AG08396 (cell line): ENCODE measurements at places on chromosomes 7 and 10.

- no peak for DNase-seq
Measured at GRCh38 chr10:121089434-121089833, 238.3 kb downstream of the WDR11 start.

GRCh38 chr7:133770863-133771492, 356.2 kb upstream of the LRGUK start:
- DNase-seq, result peak; percentile 14

- peak; percentile 62 for DNase-seq
Measured at GRCh38 chr10:122499491-122499941, 38.2 kb downstream of the HTRA1 start.

GRCh38 chr7:151117565-151117964, 31.3 kb downstream of the AGAP3 start:
- DNase-seq, result no peak

- DNase-seq, result no peak
Measured at GRCh38 chr10:14162061-14162460, 168.7 kb downstream of the FRMD4A start.

GRCh38 chr7:85014936-85015660, 171.8 kb downstream of the SEMA3D start:
- no peak for DNase-seq

DNA sequence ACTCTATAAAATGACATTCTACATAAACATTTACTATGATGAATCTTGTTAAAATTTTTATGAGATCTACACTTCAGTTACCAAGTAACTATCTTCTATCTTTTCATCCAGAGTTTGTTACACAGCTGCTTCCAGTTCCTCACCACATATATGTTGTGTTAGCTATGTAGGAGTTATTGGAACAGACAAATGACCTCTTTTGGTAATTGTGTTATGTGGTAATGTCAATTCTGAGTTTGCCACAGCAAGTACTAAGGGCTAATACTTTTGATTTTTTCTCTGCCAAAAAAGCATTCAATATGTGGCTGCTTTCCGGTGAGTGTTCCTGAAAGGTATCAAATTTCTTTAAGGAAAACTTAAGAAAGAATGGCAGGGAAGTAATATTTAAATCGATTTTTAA, 573.9 kb upstream of the PCDH15 start:
- DNase-seq, result no peak

DNA sequence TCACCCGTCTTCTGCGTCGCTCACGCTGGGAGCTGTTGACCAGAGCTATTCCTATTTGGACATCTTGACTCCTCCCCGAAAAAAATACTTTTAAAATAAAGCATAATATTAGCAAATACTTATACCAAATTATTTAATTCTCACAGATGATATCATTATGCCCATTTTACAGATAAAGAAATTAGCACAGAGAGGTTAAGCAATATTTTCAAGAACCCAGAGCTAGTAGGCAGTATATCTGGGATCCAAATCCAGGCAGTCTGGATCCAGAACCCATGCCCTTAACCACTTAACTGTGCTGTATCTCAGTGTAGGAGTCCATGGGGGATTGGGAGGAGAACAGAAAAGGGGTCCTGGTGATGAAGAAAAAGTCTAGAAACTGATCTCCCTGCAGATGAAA, 6.1 kb downstream of the IQUB start:
- no peak for DNase-seq

DNA sequence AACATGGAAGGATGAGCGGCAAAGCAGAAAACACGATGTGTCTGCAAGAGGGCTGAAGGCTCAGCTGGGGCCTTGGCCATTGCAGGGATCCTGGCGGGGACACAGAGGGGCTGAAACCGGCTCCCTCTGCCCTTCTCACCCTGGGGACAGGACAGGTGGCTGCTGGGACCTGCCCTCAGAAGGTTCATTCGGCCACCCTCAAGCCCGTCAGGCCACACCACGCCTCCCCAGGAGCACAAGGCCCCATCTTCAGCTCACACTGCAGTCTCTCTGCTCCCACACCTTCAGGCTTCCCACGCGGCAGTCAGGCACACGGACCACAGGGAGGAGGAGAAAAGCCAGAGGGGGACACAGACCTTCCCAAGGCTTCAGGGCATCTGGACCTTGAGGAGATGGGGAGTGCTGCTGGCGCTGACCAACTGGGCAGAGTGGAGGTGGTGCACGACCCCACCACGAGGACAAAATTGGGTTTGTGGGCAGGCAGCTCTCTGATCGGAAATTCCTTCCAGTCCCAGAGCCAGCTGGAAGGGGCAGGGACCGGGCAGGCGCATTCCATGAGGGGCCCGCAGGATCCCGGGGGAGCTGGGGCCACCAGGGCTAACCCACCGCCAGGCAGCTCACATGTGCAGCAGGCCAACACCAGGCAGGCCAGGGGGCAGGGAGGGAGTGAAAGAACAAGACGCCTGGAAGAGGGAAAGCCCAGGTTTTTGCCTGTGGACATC, 104.0 kb downstream of the MAD1L1 start:
- DNase-seq, result no peak

- no peak for DNase-seq
Measured at GRCh38 chr10:95467162-95467599, 94.0 kb downstream of the SORBS1 start.

DNA sequence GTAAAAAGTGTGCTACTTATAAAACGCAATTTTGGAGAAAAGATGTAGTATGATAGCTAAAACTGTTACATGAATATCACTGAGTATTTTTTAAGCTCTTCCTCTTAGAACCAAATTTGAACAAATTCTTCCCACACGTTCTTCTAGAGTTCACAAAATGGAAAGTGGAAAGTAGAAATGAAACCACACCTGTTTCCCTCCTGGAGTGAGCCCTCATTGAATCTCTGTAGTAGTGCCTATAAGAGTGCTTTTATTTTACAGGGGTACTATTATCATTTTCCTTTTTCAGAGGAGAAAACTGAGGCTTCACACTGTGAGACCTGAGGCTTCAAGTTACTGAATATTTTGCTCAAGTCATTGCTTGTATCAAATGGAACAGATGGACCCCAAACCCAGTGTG, 393.0 kb downstream of the NRG3 start:
- DNase-seq, result no peak

GRCh38 chr7:140610204-140611165, 30.1 kb downstream of the DENND2A start:
- DNase-seq, result no peak

DNA sequence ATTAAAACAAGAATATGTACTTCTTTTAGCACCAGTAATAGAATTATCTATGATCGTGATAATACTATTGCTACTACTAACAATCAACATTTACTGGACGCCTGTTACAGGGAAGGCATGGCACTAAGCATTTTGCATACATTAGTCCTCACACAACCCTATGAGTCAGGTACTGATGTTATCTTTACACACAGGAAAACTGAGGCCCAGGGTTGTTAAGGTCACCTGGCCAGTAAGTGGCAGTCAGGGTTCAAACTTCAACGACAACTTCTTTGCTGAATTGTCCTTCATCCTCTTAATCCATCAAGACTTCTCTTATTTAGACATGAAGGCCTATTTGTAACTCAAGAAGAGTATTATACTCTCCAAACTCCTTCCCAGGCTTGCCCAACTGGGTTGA, 41.9 kb upstream of the ACSL5 start:
- DNase-seq, result no peak

- DNase-seq, result peak; percentile 59
Measured at GRCh38 chr10:61899997-61900828, 1.3 kb upstream of the ARID5B start.

DNA sequence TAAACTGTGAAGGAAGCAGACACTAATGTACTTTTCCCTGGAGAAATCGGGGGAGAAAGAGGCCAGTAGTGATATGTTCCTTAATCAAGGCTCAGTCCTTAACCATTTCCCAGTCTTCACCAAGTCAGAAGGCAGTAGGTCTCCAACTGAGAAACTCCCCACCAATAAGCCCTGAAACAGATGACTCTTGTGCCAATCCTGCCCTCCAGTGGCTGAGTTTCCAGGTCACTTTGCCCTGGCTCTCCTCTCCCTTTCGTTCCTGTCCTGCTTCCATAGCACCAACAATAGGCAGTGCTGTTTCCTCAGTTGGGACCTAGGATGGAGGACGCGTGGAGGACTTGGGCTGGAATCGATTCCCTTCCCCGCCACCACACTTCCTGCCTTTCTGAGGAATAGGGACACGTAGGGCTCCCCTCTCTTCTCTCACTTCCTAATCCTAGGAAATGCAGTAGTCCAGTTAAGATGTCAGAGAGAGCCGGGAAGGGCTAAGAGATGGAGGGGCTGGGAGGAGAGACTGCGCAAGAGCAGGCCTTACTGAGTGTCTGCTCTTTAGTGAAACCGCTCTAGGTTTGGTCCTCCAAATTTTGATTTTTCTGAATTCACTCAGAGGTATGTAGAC, 23.4 kb downstream of the ATOH7 start:
- DNase-seq, result peak; percentile 73

DNA sequence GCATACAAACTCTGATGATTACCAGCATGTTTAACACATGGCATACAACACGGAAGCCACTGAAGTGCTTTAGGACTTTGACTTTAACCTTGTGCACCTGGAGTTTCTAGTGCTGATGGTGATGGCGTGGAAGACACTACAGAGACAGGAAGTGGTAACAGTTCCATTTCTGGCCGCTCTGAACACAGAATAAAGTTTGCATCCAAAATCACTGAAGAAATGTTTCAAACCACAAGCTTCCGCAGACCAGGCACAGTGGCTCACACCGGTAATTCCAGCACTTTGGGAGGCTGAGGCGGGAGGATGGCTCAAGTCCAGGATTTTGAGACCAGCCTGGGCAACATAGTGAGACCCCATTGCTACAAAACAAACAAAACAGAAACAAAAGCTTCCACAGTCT, 40.3 kb upstream of the TNPO3 start:
- DNase-seq, result no peak

GRCh38 chr10:45280113-45280760, 35.2 kb downstream of the OR13A1 start:
- no peak for DNase-seq

DNA sequence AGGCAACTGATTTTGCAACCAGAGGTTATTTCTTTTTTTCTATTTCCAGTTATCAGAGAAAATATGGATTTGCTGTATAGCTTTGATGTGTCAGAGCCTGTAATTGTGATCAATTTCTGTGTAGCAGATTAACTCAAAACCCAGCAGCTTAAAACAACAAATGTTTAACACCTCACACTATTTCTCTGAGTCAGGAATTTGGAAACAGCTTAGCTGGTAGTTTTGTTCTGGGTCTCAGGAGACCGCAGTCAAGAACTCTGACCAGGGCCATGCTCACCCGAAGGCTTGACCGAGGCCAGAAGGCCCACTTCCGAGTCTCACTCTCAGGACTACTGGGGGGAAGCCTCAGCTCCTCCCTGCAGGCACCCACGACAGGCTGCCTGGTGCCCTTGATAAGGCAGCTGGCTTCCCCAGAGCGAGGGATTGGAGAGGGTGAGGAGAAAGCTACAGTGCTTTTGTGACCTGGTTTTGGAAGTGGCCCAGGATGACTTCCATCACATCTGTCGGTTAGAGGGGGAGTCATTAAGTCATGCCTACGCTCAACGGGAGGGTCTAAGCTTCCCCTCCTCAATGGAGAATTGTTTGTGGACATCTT, 105.7 kb upstream of the SHH start:
- DNase-seq, result no peak

DNA sequence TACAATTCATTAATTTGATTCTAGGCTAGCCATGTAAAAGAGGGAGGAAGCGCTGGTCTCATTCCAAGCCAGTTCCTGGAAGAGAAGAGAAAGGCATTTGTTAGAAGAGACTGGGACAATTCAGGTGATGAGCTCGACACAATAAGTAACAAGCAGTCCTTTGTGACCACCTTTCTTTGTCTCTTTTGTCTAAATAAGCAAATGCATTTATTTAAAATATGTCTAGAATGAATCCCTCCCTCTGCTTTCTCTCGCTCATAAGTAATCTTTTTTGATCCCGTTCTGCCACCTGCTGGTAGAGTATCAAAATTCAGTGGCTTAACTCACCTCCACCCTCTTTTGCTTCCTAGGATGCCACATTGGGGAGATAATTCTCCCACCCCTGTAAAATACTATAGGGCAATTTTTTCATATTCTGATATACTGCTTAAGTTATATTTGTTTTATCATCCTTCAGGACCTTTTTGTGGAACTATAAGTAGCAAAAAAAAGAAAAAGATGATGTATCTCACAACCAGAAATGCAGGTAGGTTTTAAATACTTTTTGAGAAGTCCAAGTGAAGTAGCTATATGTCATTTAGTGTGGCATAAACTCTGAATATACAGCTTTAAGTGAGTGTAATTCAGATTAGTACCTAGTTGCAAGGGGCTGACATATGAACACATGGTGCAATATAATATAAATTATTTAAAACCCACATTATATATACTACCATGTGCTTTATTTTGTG, 91.5 kb downstream of the GSDME start:
- peak; percentile 16 for DNase-seq

DNA sequence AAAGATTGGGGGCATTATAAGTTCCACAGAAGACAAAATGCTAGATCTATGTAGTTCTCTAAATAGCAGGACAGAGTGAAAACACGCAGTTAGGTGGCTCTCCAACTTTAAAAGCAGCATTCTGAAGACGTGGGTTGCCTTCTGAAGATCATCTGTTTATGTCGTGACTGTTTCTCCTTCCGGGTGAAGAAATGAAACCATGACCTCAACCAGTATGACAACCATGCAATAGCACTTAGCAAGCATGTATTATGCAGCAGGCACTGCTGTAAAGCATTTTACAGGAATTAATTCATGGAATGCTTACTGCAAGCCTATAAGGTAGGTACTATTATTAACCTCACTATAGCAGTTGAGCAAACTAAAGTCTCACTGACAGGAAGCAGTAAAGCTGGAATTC, 125.2 kb downstream of the SLC25A13 start:
- DNase-seq, result no peak

- DNase-seq, result no peak
Measured at GRCh38 chr10:93073539-93074146, at the start of gene CYP26A1. TSS of gene CYP26A1 (plus strand) at chr10:93073893. CDS start at chr10:93073935, 42 bp downstream.

- DNase-seq, result no peak
Measured at GRCh38 chr10:132664407-132664806, 121.5 kb downstream of the NKX6-2 start.

- peak; percentile 78 for DNase-seq
Measured at GRCh38 chr7:7438851-7439250, 96.8 kb downstream of the COL28A1 start.

GRCh38 chr10:6065406-6065805, 3.2 kb upstream of the IL2RA start:
- DNase-seq, result no peak

- DNase-seq, result peak; percentile 28
Measured at GRCh38 chr7:55493408-55493807, 78.9 kb downstream of the VOPP1 start.

DNA sequence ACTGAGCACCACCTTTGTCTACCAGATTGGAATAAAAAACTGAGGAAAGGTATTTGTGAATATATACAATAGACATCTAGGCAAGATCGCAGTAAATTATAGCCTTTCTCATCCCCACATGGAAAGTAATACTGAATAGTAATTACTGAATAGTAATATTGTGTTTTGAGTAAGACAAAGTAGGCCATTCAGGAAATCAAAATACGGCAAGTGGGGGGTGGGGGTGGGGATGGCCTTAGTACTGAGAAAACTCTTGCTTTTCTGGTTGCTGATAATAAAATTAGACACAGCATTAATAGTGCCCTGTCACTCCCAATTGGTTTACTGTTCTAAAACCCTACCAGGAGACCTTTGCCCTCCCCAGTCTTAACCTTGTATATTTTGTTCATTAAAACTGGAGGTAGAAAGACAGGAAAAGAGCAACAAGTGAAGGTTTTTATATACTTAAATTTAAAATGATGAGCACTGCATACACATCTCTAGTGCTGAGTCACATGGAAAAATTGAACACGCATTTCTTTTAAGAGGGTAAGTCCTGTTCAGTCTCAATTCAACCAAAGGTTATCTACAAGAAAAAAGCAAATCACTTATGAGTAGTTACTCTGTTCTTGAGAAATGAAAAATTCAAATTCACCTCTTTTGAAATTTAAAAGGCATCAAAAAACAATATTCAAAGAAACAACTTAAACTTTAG, 65.6 kb downstream of the IGF2BP3 start:
- no peak for DNase-seq
